ENCODE measurements at places on chromosomes 1 and 21.

DNA sequence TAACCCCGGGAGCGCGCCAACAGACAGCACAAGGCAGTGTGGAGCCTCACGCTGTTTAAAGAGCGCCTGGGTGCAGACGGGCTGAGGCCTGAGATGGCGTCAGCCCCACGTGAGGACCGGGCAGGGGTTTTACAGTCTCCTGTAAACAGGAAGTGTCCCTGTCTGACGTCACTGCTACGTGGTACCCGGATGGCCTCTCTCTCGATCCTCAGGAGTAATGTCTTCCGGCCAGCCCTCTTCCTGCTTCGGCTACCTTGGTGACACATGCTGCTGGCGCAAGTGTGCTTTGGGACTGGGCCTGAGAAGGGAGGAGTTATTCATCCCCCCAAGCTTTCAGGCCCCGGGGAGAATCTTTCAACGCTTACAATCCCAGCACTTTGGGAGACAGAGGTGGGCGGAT is 41.2 kb downstream of the CNST start:
- no peak overlapping the region for H3K4me3 ChIP-seq
- no peaks in the 10 kb centered on the region for H3K27me3 ChIP-seq
- no peaks in the 10 kb centered on the region for H3K36me3 ChIP-seq
- no peak overlapping the region for H3K27ac ChIP-seq
- H3K4me1 ChIP-seq, result peaks cover 39% of the 10 kb centered on the region

DNA sequence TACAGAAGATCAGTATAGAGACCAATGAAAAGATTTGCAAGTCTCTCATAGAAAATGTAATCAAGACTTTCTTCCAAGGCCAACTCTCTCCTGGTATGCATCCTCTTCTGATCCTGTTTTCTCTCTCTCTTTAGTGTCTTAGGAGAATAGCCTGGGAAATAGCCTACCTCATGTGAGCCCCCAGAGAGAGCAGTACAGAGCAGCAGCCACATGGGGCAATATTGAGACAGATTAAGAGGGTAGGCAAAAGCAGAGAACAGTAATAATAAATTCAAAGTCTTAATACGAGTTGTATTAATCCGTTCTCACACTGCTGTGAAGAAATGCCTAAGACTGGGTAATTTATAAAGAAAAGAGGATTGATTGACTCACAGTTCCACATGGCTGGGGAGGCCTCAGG is 61.4 kb downstream of the RNASEL start:
- no peak for DNase-seq
- H3K4me1 ChIP-seq, result no peaks in the 10 kb centered on the region
- H3K4me3 ChIP-seq, result no peak overlapping the region
- H3K27me3 ChIP-seq, result peaks cover 53% of the 10 kb centered on the region
- H3K36me3 ChIP-seq, result peaks cover 26% of the 10 kb centered on the region

GRCh38 chr1:56133522-56134472 is 445.6 kb downstream of the PLPP3 start:
- no peak for DNase-seq
- H3K4me1 ChIP-seq, result no peaks in the 10 kb centered on the region
- H3K27me3 ChIP-seq, result peaks cover 5% of the 10 kb centered on the region
- H3K27ac ChIP-seq, result no peak overlapping the region
- no peak overlapping the region for H3K4me3 ChIP-seq
- H3K36me3 ChIP-seq, result no peaks in the 10 kb centered on the region

- H3K27ac ChIP-seq, result no peak overlapping the region
- H3K4me1 ChIP-seq, result no peaks in the 10 kb centered on the region
Observed at GRCh38 chr1:168879896-168880734, 151.1 kb upstream of the DPT start.

DNA sequence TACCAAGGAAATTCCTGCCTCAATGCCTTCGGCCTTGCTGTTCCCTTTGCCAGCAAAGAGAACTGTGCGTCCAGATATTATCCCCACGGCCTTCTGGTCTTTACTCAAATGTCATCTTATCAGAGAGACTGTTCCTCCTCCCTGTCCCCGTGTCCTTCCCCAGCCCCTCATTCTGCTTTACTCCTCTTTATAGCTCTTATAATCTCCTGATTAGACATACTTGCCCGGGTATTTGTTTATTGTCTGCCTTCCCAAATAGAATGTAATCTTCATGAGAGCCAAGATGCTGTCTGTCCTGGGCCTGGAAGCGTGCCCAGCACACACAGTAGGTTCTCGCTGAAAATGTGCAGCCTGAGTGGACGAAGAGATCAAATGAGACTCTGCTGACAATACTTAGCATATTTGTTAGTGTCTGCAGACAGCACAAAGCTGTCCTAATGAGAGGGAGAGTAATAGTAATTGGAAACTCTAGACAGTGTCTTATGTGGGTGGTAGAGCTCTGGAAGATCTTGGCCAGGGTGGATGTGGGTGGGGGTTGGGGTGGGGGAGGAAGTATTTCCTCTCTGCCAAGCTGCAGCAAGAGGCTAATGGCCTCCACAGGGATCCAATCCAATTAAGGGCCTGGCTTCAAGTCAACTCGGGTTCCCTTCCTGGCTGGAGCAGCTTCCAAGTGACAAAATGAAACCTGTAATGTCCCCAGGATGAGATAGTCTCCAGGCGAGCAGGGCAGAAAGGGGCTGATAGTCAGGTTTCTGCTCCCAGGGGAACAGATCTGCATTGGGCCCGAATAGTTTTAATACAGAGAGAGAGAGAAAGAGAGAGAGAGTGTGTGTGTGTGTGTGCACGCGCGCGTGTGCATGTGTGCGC is 9.5 kb upstream of the CLIC4 start:
- no peak for DNase-seq
- H3K4me1 ChIP-seq, result no peaks in the 10 kb centered on the region
- no peaks in the 10 kb centered on the region for H3K27me3 ChIP-seq
- H3K36me3 ChIP-seq, result no peaks in the 10 kb centered on the region

DNA sequence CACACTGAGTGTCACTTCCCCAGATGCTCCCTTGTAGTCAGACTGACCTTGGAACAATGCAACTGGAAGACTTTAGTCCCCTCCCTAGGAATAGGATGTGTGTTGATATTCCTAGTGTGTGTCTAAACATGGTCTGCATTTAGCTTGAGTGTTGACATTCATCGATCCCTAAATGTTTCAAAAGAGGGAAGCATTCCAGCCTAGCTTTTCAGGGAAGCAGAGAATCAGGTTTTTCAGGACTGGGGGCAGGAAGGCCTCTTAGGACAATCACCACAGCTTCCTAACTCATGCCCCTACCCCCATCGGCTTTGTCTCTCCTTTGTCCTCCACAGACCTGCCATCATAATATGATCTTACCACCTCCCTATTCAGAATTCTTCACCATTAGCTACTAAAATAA is 43.4 kb downstream of the NMNAT2 start:
- H3K36me3 ChIP-seq, result no peaks in the 10 kb centered on the region
- DNase-seq, result no peak
- no peak overlapping the region for H3K4me3 ChIP-seq
- no peaks in the 10 kb centered on the region for H3K4me1 ChIP-seq
- H3K27ac ChIP-seq, result no peak overlapping the region

- H3K4me1 ChIP-seq, result peaks cover 3% of the 10 kb centered on the region
- H3K36me3 ChIP-seq, result no peaks in the 10 kb centered on the region
- H3K27ac ChIP-seq, result no peak overlapping the region
- peaks cover 35% of the 10 kb centered on the region for H3K27me3 ChIP-seq
- no peak overlapping the region for H3K4me3 ChIP-seq
Observed at GRCh38 chr21:45012662-45013259, 61.6 kb upstream of the ADARB1 start.

GRCh38 chr1:58809325-58810010 is 25.6 kb upstream of the JUN start:
- H3K4me1 ChIP-seq, result peaks cover 22% of the 10 kb centered on the region
- no peaks in the 10 kb centered on the region for H3K36me3 ChIP-seq

- H3K27me3 ChIP-seq, result peaks cover 64% of the 10 kb centered on the region
- no peak for DNase-seq
- H3K4me3 ChIP-seq, result peak overlapping the region; percentile 56
Observed at GRCh38 chr1:211133393-211133835, 534 bp downstream of the KCNH1 start.

- H3K4me1 ChIP-seq, result no peaks in the 10 kb centered on the region
- peaks cover 28% of the 10 kb centered on the region for H3K36me3 ChIP-seq
- no peak overlapping the region for H3K4me3 ChIP-seq
- DNase-seq, result no peak
Observed at GRCh38 chr1:149962039-149962647, 25.5 kb upstream of the MTMR11 start.

- no peak overlapping the region for H3K27ac ChIP-seq
- no peak for DNase-seq
- no peak overlapping the region for H3K4me3 ChIP-seq
- H3K27me3 ChIP-seq, result no peaks in the 10 kb centered on the region
Observed at GRCh38 chr1:66860529-66860928, 59.5 kb upstream of the INSL5 start.

DNA sequence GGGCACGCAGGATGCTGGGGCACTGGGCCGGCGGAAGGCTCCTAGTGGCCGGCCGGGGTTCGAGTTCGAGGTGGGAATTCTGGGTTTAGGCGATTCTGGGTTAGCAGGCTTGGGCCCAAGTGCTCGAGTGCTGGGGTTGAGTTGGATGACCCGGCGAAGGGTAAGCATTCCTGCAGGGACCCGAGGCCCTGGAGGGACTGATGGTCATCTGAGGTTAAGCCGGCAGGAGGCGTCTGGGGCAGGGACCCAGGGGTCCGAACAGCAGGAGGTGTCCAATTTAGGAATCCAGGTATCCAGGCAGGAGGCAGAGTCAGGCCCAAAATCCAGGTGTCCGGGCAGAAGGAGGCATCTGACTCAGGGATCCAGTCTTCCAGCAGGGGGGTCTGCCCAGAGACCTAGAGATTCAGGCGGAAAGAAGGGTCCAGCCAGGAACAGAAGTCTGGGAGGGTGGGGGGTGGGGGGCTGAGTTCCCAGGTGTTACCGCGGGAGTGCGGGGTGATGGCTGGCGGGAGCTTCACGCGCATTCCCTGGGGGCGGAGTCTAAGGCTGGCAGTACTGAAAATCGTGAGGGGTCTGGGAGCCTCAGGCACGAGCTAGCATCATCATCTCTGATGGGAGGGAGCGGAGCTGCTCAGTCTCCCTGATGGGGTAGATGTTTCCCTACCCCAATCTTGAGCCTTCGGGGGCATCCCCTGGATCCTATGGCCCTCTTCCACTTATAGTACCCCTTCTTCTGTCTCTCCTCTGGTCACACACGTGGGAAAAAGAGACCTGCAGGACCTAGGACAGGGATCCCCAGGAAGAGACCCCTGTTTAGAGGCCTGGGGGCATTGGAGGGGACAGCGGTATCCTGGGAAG is 585 bp downstream of the GPR3 start:
- H3K4me1 ChIP-seq, result peaks cover 9% of the 10 kb centered on the region
- H3K4me3 ChIP-seq, result peak overlapping the region; percentile 83
- no peak for DNase-seq
- no peak overlapping the region for H3K27ac ChIP-seq
- H3K27me3 ChIP-seq, result no peaks in the 10 kb centered on the region

DNA sequence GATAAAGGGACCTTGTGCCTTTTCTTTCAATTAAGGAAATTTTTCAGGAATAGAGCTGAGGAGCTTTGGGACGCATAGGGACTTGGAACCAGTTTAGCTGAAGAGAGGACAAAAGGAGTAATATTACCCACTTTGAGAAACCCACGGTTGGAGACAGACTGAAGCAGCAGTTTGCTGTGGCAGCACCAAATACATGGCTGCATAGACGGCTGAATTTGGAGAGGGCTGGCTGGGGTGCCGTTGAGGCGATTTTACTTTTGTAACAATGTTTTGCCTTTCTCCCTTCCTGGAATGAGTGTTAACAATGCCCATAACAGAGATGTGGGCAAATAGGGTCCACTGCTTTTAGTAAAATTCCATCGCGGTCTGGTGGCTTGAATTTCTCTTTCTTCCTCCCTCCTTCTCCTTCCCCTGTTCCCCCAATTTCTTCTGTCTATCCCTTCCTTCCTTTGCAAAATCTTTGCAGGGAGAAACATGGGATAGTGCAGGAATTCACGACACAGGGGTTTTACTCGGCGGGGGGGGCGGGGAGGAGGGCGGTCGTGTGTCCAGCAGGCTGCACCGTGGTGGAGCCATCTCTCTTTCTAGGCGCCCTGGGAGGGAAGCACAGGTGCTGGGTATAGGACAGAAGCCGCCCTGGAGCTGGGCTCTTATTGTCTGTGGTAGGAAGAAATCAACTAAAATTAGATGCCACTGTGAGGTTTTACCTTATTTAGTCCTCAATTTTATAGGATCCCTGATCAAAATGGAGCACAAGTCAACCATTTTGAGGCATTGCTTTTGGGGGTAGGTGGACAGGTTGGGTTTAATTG is 6.8 kb downstream of the LHX4 start:
- peaks cover 84% of the 10 kb centered on the region for H3K27me3 ChIP-seq
- DNase-seq, result peak; percentile 41
- H3K36me3 ChIP-seq, result no peaks in the 10 kb centered on the region

DNA sequence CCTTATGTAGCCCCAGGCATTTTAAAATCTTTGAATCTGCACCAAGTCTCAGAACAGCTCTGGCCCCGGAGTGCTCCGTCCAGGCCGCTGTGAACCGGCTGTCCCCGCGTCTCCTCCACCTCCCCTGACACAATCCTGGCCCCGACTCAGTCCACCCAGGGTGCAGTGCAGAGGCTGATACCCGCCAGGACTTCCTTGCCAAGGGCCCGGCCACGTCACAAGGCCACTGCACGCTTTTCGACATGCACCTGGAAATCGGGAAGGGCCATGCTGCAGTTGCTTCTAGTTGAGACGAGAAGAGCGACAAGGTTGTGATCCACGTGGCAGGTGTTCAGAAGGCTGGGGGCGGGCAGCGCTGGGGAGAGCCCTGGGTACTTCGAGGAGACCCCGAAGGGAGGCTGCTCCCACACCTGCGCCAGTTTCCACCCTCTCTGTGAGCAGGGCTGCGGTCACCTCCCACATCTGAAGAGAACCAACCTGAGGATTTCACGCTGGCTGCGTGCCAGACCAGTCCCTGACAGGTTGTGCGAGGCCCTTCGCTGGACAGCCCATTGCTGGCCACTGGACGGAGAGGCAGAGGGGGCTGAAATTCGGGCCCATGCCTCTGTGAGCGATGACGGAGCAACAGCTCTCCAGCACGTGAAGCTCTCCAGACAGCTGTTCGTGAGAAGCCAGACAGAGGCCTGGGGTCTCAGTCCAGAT is 6.7 kb downstream of the VWA1 start:
- no peak overlapping the region for H3K4me3 ChIP-seq
- no peaks in the 10 kb centered on the region for H3K27me3 ChIP-seq
- no peak overlapping the region for H3K27ac ChIP-seq
- DNase-seq, result no peak
